ENCODE measurements at places on chromosomes 2 and 18.

GRCh38 chr18:9631814-9632496 is 17.6 kb upstream of the PPP4R1 start:
- peak overlapping the region; percentile 65 for H3K27ac ChIP-seq
- peak; percentile 88 for DNase-seq
- H3K36me3 ChIP-seq: no peaks in the 10 kb centered on the region
- no peak overlapping the region for H3K4me3 ChIP-seq

GRCh38 chr2:7773362-7774360 is 856.4 kb downstream of the RNF144A start:
- DNase-seq: no peak
- H3K27ac ChIP-seq: peak overlapping the region; percentile 43
- no peaks in the 10 kb centered on the region for H3K4me1 ChIP-seq
- H3K27me3 ChIP-seq: peaks cover 29% of the 10 kb centered on the region

DNA sequence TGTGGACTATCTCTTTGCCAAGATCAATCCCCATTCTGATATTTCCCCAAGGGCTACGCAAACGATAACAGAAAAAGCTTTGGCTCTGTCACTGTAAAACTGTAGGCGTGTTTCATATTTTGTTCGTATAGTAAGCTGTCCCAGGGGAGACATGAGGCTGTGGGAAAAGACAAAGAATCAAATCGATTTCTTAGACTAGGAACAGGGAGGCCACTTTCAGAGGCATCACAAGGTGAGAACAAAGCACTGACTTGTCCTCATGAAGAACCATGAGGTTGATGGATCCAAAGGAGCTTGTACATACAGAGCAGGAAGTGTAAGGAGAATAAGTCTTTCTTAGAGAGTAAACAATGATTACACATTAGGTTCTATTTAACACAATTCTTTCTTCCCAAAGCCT is 255.7 kb downstream of the HNMT start:
- DNase-seq: no peak
- H3K4me3 ChIP-seq: no peak overlapping the region
- peaks cover 9% of the 10 kb centered on the region for H3K4me1 ChIP-seq
- H3K27ac ChIP-seq: no peak overlapping the region

DNA sequence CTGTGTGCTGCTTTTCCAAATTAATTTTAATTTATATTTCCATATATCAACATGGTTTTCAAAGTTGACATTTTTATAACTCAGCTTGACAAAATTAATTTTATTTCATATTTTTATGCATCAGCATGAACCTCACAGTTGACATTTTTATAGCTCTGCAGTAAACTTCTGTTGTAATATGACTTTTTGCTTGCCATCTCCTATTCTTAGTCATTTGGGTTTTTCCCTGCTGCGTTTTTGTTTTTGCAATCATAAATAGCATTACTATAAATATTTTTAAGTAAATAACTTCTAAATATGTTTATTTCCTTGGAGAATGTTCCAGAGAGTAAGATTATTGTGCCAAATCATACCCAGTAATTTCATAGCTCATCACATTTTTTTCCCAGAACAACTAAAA is 21.0 kb upstream of the L3MBTL4 start:
- no peak overlapping the region for H3K4me3 ChIP-seq
- no peak for DNase-seq
- H3K27ac ChIP-seq: no peak overlapping the region
- H3K4me1 ChIP-seq: no peaks in the 10 kb centered on the region
- H3K27me3 ChIP-seq: peaks cover 15% of the 10 kb centered on the region
- no peaks in the 10 kb centered on the region for H3K36me3 ChIP-seq

DNA sequence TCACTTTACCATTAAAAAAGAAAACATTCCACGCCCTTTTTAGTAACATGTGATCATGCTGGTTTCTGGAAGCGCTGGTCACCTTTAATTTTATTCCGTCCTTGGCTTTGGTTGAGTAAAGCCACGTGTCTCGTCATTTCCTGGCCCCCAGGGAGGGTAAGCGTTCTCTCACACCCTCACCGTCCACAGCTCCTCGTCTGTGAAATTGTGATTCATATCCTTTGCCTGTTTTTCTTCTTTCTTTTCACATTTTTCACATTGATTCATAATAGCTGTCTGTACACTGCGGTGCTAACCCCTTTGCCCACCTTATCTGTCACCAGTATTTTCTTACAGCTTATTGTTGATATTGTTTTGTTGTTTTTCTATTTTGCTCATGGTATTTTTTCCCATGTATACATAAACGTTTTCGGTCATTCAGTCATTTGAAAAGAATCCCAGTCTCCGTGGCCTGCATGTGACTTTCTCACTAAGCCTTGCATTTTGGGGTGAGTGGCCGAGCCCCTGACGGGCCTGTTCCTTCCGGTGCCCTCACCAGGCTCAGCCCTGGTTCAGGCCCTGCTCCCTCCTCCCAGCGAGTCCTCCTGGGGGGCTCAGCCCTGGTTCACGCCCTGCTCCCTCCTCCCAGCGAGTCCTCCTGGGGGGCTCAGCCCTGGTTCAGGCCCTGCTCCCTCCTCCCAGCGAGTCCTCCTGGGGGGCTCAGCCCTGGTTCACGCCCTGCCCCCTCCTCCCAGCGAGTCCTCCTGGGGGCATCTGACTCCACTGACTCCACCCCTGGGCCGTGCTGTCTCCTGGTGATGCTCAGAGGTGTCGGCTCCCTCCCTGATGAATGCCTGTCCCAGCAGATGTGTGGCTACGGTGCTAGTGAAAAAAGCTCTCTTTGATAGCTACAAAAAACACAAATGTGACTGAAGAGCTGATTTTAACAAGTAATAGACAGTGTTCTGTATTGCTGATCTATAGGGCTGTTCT is 249.7 kb upstream of the PXDN start:
- no peaks in the 10 kb centered on the region for H3K36me3 ChIP-seq
- H3K27ac ChIP-seq: no peak overlapping the region
- H3K4me1 ChIP-seq: no peaks in the 10 kb centered on the region
- peaks cover 99% of the 10 kb centered on the region for H3K27me3 ChIP-seq
- no peak for DNase-seq

GRCh38 chr2:2452961-2453360 is 121.9 kb upstream of the MYT1L start:
- H3K36me3 ChIP-seq: no peaks in the 10 kb centered on the region
- H3K4me3 ChIP-seq: no peak overlapping the region
- peaks cover 2% of the 10 kb centered on the region for H3K27me3 ChIP-seq
- H3K27ac ChIP-seq: no peak overlapping the region
- H3K4me1 ChIP-seq: no peaks in the 10 kb centered on the region

DNA sequence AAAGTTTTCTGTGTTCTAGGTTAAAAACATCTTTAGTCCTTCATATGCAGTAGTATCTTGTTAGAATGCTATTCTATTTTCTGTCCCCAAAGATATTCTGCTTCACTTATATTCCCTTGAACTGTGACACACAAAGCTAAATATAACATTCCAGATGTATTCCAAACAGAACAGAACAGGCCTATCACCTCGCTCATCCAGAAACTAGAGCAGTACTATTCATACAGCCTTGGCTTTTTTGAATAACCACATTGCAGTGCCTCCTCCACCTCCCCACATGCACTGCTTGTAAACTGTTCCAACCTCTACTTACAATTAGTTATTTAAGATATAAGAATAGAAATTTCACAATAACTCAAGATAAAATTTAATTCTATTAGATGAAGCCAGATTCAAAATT is 196.8 kb downstream of the EXOC6B start:
- no peak overlapping the region for H3K27ac ChIP-seq
- no peak for DNase-seq
- H3K36me3 ChIP-seq: no peaks in the 10 kb centered on the region
- no peaks in the 10 kb centered on the region for H3K27me3 ChIP-seq

GRCh38 chr2:189088591-189089205 is 90.9 kb downstream of the COL5A2 start:
- H3K27ac ChIP-seq: no peak overlapping the region
- H3K36me3 ChIP-seq: no peaks in the 10 kb centered on the region
- no peaks in the 10 kb centered on the region for H3K27me3 ChIP-seq
- H3K4me1 ChIP-seq: no peaks in the 10 kb centered on the region
